ENCODE measurements at places on chromosomes 6 and 20. TPM values are rescaled to one million over a fixed set of nuclear protein-coding genes. Genes with fewer than 3 reads are reported as not detected.

The BNIP5 gene
- total RNA-seq: not detected

The CENPW gene
- total RNA-seq: 7.5 TPM

The EMILIN3 gene
- total RNA-seq: 3.1 TPM

The RBBP8NL gene
- total RNA-seq: not detected
